Uterus (tissue), 4 donors: ENCODE measurements at places on chromosomes 2 and 18.

DNA sequence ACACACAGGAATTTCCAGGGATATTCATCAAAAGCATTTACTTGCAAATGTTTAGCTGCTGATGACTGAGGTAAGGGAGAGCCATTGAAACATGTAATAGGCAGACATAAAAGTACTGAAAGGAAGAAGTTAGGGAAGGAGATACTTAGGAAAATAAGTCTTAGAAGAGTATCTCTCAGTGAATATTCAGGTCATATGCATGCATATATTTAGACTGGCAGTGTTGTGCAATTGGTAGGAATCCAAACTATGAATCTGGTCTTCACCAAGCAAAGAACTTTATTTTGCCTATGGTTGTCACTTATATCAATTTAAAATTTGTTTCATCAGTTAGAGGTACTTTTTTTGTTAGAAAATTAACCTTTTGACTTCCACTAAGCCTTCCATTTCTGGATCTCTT lies 1490.7 kb downstream of the SUCLG1 start:
- no peak for DNase-seq

DNA sequence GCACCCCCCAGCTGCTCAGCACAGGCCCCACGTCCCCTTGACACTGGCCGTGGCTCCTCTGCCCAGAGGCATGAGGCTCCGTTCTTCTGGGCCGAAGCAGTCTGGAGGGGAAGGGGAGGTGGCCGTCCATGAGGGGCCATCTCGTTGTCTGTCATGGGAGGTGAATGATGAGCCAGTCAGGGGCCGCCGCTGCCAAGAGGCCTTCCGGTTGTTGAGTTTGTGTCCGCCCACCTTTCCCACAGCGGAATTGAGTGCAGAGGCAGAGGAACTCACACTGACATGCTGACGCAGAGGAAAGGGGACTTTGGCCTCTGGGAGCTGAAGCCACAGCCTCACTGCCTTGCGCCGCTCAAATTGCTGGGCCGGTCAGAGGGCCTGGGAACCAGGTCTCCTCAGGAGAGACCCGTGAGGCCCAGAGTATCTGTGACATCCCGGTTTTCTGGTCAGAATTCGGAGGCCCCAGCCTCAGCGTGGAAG lies 268.4 kb downstream of the ATAD2B start:
- no peak for DNase-seq

DNA sequence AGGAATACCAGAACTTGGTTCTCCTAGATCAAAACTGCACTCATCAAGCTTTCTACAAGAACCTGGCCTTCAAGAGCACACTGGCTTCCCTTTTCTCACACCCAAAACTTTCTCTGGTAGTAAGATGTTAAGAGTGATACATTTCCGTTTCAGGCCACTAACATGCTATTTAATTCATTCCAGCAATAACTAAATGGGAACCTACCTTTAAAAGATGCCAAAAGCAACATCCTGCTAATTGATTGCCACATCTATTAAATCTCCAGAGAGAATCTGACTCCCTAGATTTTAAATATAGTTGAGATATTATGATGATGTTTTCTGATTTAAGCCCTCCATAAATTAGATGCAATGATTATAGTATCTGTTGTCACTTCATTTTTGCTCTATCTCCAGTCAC lies 71.6 kb downstream of the KCTD18 start:
- no peak for DNase-seq

DNA sequence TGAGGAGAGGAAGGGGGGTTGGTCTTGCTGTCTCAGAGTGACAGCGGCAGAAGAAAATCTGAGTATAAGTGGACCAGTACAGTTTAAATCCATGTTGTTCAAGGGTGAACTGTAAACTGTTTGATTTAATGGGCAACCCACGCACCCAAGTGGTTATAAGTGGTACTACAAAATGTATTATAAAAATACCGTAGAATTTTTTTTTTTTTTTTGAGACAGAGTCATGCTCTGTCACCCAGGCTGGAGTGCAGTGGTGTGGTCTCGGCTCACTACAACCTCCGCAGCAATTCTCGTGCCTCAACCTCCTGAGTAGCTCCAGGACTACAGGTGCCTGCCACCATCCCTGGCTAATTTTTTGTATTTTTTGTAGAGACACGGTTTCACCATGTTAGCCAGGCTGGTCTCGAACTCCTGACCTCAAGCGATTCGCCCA lies 2.1 kb upstream of the CHCHD5 start:
- DNase-seq = no peak

GRCh38 chr18:64273724-64274123 lies 124.8 kb upstream of the LINC00305 start:
- DNase-seq = no peak

- no peak for DNase-seq
Observed at GRCh38 chr2:109293663-109294062, 164.7 kb downstream of the SH3RF3 start.

DNA sequence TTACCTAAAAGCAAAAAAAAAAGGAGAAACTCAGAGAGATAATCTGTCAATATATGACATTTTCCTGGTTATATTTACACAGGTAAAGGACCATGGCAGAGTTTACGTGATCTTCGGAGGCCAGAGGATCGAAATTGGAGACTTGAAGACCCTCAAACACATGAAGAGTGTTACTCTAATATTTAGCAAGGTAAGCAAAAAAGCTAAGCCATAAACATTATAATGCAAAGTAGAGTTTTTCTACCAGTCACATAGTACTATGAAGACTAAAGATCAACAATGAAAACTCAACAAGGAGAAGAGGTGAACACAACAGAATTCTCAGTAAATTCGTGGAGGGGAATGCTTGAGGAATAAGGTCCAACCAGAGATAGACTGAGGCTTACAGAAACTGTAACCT lies 78.5 kb downstream of the L3MBTL4 start:
- no peak for DNase-seq
